ENCODE measurements at places on chromosomes 2 and 18.

DNA sequence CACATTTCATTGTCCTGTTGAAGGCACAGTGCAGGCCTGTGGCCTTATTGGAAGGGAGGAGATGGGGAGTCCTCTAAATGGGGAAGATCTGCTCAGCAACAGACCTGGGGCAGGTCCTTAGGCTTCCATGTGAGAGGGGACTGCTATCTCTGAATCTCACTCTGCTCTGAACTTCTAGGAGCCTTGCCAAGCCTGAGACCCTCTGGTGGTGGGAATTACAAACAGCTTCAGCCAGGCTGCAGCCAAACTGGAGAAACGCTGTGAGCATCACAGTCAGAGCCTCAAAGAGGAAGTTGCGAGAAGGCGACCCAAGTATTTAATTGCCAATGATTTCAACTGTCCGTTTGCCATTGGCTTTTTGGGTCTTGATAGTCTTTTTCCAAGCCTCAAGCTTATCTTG is 66.8 kb upstream of the MC2R start:
- no peak for DNase-seq

DNA sequence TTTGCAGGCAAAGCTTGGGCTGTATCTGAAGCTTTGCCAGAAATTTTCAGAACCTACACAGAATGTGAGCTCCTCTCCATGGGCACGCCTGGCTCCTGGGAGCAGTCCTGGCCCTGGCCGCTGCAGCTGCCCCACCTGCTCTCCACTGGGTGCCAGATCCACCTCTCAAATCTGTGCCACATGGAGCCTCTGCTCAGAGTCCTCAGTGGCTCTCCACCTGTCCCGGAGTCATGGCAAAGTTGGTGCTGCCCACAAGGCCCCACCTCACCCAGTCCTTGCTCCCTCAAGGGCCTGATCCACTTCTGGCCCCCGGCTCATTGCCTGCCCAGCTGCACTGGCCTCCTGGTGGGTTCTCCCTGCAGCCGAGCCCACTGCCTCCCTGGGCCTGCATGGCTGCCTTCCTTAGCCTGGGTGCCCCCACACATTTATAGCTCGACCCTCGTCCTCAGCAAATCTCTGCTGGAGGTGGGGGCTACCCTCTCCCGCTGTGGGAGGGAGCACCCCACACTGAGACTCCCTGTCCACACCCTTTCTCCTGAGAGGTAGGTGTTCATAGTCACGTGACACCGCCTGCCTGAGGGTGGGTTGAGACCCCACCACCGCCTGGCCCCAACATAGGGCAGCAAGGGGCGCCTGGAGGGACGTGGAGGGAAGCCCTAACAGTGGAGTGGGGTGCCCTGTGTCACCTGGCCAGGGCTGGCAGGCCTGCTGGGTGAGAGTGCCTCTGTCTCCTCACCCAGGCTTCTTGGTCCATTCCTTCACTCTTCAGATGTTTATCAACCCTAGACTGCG is 224.1 kb downstream of the SH3RF3 start:
- DNase-seq: no peak

DNA sequence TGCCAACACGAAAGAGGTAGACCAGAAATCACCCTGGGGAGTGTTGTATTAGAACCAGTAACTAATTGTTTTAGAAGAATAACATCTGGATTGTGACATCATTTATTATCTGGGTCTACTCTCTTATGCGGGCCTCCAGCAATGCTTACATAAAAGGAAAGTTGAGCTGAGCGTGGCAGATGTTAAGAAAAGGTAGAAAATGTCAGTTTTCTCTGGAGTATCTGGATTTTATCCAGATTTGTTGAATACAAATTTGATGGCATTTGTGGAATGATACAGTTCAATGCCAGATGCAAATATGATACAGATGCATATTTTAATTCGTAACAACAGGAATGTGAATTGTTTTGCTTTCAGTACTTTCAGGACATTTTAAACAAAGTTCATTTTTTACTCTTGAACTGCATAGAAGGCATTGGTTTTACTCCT is 90.3 kb downstream of the PRPF40A start:
- DNase-seq: no peak

- DNase-seq: no peak
These were observed 151.4 kb downstream of the SNTG2 start for GRCh38 chr2:1101982-1102590.

- DNase-seq: no peak
These were observed 10.4 kb downstream of the TXNL1 start for GRCh38 chr18:56627991-56628390.

GRCh38 chr2:167582619-167583018 is 664.8 kb downstream of the STK39 start:
- DNase-seq: no peak

DNA sequence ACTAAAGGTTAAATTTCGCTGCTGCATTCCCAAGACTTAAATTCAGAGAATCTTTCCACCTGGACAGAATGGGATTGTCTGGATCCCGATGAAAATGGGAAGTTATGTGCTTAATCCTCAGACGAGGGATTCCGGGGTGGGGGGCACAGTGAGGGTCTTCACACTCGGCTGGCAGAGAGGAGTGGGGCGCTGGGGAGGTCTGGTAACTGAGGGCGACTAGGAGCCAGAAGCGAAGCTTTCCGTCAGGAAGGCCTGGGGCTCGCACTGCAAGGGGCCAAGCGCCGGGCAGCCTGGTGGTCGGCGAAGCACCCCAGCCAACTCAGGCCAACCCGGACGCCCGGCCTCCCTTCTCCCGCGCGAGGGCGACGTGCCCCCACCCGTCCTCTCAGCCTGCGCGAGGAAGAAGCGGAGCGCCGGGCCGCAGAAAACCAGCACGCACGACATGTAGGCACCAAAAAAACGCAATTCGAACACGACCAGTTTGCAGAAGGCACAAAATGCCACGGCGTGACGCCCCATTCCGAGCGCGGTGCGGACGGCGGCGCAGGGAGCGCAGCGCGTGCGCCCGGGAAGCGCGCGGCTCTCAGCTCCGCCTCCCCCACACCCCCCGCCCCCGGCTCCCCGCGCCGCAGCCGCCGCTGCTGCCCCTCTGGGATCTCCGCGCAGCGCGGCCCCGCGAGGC is 188.1 kb downstream of the ZEB2 start:
- no peak for DNase-seq

- no peak for DNase-seq
These were observed 1045.7 kb upstream of the CELF4 start for GRCh38 chr18:38611036-38611964.

DNA sequence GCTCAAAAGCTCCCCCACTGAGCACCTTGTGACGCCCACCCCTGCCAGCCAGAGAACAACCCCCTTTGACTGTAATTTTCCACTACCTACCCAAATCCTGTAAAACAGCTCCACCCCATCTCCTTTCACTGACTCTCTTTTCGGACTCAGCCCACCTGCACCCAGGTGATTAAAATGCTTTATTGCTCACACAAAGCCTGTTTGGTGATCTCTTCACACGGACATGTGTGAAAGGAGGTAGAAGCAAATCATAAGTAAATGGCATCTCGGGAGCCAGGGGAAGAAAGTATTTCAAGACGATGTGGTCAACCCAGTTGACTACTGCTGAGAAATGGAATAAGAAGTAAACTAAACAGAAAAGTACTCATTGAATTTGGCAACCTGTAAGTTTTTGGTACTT is 11.2 kb upstream of the NCKAP1 start:
- no peak for DNase-seq

DNA sequence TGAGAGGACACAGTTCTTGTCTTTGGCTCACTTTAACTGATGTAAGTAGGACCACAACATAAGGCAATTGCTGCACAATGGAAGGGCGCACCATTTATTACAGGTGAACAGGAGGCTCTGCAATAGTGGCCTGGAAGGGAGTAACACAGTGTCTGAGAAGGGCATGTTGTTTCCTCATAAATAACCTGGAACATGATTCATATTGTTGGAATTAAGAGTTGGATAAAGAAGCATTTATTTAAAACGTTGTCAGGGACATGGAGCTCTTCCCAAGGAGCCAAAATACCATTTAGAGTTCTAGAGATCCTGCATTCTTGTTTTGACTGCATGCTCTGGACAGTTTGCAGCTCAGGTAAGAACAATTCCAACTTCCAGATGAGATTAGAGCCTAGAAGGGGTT is 110.4 kb downstream of the PLCL1 start:
- no peak for DNase-seq

- DNase-seq: no peak
These were observed 274.6 kb downstream of the ETAA1 start for GRCh38 chr2:67671464-67672450.

GRCh38 chr2:37323781-37324535 is 675 bp downstream of the PRKD3 start:
- DNase-seq: peak; percentile 47

DNA sequence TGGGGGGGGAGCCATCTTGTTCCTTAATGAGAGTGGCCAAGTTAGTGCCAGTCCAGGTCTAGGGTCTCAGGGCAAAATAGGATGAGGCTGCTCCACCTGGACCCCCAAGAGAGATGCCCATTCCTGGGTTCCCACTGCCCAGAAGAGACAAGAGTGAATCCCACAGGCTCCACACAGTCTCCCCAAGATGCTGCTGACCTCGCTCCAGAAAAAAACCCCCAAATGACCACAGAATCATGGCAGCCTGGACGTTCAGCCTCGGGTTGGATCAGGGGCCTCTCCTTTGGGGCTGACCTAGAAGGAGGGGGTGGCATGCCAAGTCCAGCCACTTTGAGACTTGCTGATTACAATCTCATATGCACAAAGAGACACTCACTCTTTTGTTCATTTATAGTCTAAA is 25.1 kb downstream of the STAT1 start:
- no peak for DNase-seq

DNA sequence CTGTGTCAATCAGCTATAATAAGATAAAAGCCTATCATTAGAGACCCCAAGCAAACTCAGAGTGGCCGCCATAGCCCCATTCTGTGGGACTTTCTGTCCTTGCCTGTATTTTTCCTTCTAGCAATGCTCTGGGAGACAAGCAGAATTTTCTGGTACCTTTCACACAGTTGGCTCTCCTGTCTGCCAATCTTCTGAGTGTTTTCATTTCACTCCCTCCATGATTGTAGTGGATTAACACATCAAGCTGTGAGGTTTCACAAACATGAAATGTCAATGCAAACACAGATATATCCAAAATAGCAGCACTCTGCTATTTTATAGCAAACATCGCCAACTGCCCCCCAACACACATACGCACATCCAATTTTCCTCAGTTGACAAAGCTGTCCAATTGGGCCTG is 64.9 kb downstream of the C1D start:
- DNase-seq: no peak

DNA sequence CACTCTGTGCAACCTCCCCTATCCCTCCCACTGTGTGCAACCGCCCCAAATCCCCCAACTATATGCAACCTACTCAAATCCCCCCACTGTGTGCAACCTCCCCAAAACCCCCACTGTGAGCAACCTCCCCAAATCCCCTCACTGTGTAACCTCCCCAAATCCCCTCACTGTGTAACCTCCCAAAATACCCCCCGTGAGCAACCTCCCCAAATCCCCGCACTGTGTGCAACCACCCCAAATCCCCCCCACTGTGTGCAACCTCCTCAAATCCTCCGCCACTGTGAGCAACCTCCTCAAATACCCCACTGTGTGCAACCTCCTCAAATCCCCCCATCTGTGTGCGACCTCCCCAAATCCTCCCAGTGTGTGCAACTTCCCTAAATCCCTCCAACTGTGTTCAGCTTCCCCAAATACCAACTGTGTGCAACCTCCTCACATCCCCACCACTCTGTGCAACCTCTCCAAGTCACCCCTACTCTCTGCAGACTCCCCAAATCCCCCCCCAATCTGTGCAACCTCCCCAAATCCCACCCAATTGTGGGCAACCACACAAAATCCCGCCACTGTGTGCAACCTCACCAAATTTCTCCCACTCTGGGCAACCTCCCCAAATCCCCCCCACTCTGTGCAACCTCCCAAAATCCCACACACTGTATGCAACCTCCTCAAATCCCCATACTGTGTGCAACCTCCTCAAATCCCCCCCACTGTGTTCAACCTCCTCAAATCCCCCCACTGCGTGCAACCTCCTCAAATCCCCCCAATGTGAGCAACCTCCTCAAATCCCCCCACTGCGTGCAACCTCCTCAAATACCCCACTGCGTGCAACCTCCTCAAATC is 114.1 kb downstream of the TPO start:
- DNase-seq: no peak

- no peak for DNase-seq
These were observed 12.5 kb upstream of the HAAO start for GRCh38 chr2:42804891-42805290.

DNA sequence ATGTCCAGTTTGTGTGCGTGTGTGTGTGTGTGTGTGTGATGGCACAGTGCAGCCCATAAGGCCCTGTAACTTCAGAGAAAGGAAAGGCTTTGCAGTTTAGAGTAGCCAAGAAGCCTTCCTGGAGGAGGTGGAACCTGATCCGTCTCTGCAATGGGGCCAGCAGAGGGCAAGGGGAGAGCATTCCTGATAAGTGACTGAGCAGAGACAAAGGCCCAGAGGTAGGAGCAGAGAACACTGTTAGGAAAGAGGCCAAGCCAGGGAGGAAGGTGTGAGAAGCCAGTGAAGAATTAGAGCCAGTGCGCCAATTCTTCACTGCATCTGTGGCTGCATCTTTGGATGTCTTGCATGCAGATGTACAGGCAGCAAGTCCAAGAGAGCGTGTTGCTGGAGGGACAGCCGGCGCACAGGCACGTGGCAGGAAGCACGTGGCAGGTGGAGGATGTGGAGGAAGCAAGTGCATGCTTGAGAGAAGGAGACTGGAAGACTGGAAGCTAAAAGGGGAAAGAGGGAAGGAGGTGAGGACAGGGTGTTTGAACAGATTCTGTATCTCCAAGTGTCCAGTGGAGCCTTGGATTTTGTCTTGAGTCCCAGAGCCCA is 196.3 kb downstream of the CTIF start:
- no peak for DNase-seq

- no peak for DNase-seq
These were observed 12.2 kb upstream of the COL5A2 start for GRCh38 chr2:189191766-189192165.

DNA sequence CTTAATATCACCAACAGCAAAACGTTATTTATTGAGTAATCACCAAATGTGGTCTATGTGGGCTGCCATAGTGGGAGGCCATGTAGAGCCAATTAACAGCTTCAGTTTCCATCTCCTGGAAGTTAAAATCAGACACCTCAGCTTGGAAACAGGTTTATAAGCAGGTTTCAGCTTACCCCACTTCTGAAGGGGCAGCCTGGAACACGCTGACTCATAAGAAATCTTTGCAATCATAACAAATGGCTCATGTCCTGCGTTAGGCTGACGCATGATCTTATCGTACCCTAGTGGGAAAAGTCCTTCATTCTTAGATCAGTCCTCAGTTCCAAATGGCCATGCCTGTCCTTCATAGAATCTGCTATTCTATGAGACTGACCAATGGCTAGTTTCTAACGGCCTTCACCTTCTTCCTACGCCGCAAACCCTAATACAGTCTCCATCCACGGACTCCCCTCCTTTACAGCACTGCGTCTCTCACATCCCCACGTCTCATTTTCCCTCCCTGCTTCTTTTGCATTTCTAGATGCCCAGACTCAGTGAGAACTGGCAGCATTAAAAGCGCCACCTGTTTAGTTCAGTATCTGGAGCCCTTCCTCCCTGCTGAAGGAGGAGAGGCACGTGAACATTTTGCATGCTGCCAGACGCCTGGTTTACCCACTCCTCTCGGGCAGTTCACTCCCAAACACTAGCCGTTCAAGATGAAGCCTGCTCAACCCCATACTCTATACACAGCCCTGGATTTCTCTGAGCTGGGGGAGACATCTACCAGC is 24.2 kb upstream of the BZW1 start:
- DNase-seq: no peak

- DNase-seq: no peak
These were observed 8.0 kb upstream of the MBP start for GRCh38 chr18:77140439-77141109.

- DNase-seq: no peak
These were observed 1130.1 kb upstream of the CELF4 start for GRCh38 chr18:38695559-38696280.

- no peak for DNase-seq
These were observed 22.5 kb upstream of the RAB27B start for GRCh38 chr18:54805571-54806334.

- no peak for DNase-seq
These were observed 44.5 kb downstream of the MYT1L start for GRCh38 chr2:2286592-2286991.
